ENCODE measurements at places on chromosomes 3 and 15.

DNA sequence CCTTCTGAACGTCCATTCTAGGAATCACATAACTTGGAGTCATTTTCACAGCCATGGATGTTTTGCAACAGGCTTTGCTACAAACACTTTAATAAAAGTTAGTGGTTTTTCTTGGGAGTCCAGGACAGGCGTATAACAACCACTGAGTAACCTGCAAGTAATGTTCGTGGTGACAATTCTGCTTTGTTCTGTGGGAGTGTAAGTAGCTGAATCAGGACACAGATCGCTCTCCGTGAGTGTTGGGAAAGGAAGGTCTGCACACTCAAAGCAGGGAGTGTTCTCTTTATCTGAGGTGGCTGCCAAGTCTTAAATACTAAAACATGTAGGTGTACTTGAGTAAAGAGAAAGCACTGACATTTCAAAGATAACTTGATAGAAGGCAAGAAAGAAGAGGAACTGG lies 7.9 kb upstream of the BNC1 start:
- DNase-seq: no peak

GRCh38 chr3:10716964-10717363 lies 99.1 kb upstream of the SLC6A11 start:
- DNase-seq: no peak

- DNase-seq: no peak
Observed at GRCh38 chr3:55884066-55884465, 397.0 kb upstream of the WNT5A start.

GRCh38 chr3:74489050-74489792 lies 125.2 kb downstream of the CNTN3 start:
- no peak for DNase-seq

DNA sequence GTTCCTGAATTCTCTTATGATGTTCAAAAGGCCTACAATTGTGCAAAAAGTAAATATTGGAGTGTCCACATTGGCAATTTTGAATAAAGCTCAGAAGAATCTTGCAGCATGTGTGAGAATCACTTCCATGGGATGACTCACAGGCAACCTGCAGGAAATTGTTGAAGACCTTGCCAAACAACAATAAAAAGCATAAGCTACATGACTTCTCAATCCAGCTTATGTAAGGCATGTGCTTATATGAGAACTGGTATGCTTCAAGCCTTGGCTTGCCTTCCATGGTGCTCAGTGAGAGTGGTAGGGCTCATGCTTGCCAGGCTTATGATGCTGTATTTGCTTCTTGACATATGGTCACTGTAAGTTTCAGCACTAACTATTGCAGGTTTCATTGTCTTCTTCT lies 18.4 kb upstream of the BCHE start:
- DNase-seq: no peak

GRCh38 chr3:111874177-111874820 lies 15.2 kb downstream of the PHLDB2 start:
- DNase-seq: no peak

GRCh38 chr3:72633121-72633520 lies 215.1 kb downstream of the SHQ1 start:
- no peak for DNase-seq

DNA sequence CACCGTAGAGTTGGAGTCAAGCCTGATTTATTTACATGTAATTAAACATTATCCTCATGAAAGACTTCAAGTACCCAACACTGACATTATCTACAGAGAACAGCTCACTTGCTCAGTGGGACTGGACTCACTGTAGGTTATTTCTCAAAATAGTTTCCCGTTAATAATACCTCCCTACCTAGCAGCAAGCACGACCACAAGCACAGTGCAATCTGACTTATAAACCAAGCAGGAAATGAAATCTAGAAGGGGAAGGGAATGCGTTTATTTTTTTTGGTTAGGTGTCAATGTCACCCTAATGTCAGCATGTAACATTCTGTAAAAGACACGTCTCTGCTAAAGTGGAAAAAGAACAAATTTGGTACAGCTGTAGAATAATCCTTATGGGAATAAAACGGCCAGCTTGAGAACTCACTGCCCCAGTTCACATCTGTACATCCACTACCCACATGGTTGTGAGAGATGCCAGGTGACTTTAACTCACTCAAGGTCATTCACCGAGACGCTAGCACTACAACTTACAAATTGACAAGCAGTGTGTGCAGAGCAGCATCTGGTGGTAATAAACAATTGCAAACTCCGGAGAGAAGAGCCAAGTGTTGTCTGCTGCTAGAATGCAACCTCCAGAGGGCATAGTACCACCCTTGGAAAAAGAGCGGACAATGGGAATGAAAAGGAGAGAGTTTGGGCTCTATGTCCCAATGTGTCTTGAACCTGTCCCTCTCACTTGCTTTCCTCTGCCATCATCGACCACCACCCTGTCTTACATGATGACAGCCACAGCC lies 242.5 kb downstream of the CADPS start:
- no peak for DNase-seq

DNA sequence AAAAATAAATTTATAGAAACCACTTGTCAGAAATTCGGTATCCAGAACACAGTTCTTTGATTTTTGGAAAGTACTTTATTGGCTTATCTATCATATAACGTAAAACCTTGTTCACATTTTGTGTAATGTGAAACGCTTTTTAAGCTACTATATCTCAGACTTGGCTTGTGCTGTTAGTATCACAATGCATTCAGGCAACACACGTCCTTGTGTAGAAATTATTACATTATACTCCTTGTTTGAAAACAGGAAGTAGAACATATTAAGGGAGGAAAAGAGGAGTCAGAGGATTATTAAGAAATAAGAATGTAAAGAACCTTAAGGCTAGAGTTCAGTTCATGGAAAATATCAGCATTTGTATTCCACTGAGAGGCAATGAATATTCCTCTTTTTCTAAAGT lies 1.6 kb downstream of the DNAJC13 start:
- DNase-seq: no peak

- no peak for DNase-seq
Observed at GRCh38 chr3:17287006-17287689, 402.4 kb downstream of the PLCL2 start.

DNA sequence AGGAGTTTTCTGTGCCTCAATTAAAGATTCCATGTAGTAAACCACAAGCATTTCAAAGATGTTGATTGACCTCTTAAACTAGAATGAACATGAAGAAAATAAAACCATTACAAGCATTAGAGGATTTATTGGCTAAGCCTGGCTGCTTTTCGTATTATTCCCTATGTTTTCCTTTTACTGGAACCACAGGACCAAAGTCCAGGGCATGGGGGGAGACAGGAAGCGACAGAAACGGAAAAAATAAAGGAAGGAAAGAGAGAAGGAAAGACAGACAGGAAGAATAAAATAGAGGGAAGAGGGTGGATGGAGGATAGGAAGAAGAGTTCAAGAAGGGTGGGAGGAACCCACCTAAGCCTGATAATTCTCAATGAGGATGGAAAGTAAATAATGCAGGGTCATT lies 169.9 kb downstream of the SHQ1 start:
- DNase-seq: no peak

DNA sequence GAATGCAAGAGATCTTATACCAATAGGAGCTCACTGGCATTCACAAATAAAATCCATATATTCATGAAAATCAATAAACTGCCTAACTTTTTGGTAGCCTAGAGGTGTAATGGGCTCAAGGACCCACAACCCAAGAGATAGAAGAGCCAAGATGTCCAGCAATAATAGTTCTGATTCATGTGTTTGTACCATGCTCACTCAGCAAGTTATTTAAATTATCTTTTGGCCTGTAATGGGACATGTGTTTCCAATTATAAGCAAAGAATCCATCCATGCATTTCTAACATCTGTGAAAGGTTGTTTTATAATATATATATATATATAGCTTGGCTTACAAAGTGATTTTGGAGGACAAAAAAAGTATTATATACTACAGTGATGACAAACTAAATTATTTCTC lies 29.7 kb upstream of the SHC4 start:
- DNase-seq: no peak

Measured in Caco-2 (cell line).